ENCODE measurements at places on chromosomes 16 and 17. TPM values are rescaled to one million over a fixed set of nuclear protein-coding genes. Genes with fewer than 3 reads are reported as not detected.

WNT3 gene
- 1.2 TPM for total RNA-seq

RARA gene
- 8.6 TPM for total RNA-seq

CACNG5 gene
- total RNA-seq: not detected

SLFN14 gene
- total RNA-seq: not detected

KRT33B gene
- not detected for total RNA-seq

CHST4 gene
- not detected for total RNA-seq

FSCN2 gene
- total RNA-seq: 2.0 TPM

COTL1 gene
- 175 TPM for total RNA-seq

C17orf50 gene
- total RNA-seq: not detected

TEN1 gene
- total RNA-seq: 14.5 TPM

DNAJA3 gene
- total RNA-seq: 59.0 TPM

CSH2 gene
- not detected for total RNA-seq

GRAP gene
- total RNA-seq: 0.33 TPM

PDILT gene
- total RNA-seq: not detected

ACSM2A gene
- total RNA-seq: not detected

HAP1 gene
- under 0.01 TPM for total RNA-seq

HEATR9 gene
- not detected for total RNA-seq

ZSCAN10 gene
- not detected for total RNA-seq

BEAN1 gene
- not detected for total RNA-seq

RDM1 gene
- total RNA-seq: 0.87 TPM

CD300LB gene
- total RNA-seq: not detected

GRAPL gene
- total RNA-seq: 0.66 TPM

PRR15L gene
- total RNA-seq: not detected

HIGD1B gene
- total RNA-seq: not detected

PFN1 gene
- total RNA-seq: 662 TPM

SPNS2 gene
- total RNA-seq: 1.0 TPM

NEUROD2 gene
- total RNA-seq: not detected

Measured in smooth muscle cell of trachea (primary cell).